ENCODE measurements at places on chromosomes 5 and 9.

GRCh38 chr5:100421360-100421759 is 113.8 kb upstream of the FAM174A start:
- DNase-seq, result no peak

GRCh38 chr5:14663734-14664269 is 716 bp upstream of the OTULIN start:
- DNase-seq, result no peak

- no peak for DNase-seq
Measured at GRCh38 chr5:139277171-139277570, 16.4 kb upstream of the MATR3 start.

GRCh38 chr5:168770036-168770498 is 190.9 kb upstream of the PANK3 start:
- no peak for DNase-seq

GRCh38 chr9:35727676-35728040 is 4.3 kb downstream of the TLN1 start:
- no peak for DNase-seq

- DNase-seq, result no peak
Measured at GRCh38 chr5:95668216-95668615, 14.6 kb downstream of the SPATA9 start.

DNA sequence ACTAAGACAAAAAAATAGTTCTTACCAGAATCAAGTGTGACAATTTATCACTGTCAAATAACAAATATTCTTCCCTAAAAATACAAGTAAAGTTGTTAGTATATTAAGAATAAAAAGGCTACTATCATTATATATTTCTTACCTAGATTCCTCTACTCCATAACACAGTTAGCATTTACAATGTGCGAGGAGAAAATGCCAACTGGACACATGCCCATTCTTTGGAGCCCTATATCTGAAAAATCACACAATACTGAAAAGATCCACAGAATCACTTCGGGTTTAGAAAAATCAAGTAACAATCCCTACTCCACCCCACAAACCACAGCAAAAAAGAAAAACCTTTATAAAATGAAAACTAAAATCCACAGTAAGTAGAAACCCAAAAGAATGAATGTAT is 70.9 kb downstream of the PKD2L2 start:
- no peak for DNase-seq

DNA sequence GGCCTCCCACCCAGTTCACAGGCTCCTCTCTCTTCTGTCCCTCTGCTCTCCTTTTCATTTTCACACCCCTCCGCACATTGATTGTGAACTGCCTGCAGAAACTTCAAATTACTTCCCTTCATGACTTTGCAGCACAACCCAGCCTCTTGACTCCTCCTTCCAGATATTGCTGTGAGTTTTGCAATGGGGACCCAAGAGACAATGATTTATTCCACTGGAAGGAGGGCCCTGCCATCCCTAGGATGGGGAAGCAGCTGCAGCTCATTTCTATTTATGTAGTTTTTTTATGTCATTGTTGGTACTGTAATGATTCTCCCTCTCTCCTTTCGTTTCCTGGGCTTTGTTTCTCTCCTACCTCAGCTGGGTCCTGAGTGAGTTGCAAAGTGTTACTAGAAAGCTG is 364.9 kb downstream of the ICE1 start:
- no peak for DNase-seq

DNA sequence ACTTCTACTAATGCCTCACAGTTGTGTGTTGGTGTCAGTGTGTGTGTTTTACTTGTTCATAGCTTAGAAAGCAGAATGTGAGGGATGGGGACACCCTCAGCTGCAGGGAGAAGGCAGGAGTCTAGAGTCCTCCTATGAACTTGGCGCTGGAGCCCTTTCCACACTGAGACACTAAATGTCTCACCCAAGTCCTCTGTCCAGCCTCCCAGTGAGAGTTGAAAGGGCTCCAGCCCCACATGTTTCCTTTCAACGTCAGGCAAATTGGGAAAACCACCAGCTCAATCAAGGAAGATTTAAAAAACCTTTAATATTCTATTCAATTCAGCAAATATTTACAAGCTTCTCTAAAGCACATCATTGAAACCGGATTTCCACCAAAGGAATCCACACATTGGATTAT is 167.6 kb upstream of the MSX2 start:
- no peak for DNase-seq
